ENCODE measurements at places on chromosomes 1 and 21.

- DNase-seq: no peak
Observed at GRCh38 chr1:111085676-111086075, 54.2 kb downstream of the DRAM2 start.

- peak; percentile 54 for DNase-seq
Observed at GRCh38 chr1:17075470-17076255, 21.8 kb upstream of the SDHB start.

- no peak for DNase-seq
Observed at GRCh38 chr1:185719021-185719420, 15.2 kb upstream of the HMCN1 start.

GRCh38 chr1:58881471-58881994 is 97.7 kb upstream of the JUN start:
- DNase-seq: no peak

- DNase-seq: no peak
Observed at GRCh38 chr1:63892632-63893395, 119.0 kb downstream of the ROR1 start.

GRCh38 chr1:156942176-156942575 is 21.7 kb downstream of the LRRC71 start:
- no peak for DNase-seq

DNA sequence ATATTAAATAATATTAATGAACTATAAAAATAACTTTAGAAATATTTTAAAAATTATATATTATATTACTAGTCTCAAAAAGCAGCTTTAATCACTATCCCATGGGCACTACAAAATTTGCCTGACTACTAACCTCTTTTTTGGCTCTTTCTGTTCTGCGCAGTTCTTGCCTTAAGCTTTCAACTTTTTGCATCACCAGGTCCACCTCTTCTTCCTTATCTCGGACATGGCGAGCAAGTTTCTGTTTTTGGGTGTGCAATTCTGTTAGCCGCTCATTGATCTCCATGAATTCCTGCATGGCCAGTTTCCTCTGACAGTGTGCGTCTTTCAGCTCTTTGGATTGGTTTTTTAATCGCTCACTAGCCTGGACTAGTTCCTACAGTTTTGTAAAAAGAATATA is 172.4 kb downstream of the COQ8A start:
- no peak for DNase-seq

DNA sequence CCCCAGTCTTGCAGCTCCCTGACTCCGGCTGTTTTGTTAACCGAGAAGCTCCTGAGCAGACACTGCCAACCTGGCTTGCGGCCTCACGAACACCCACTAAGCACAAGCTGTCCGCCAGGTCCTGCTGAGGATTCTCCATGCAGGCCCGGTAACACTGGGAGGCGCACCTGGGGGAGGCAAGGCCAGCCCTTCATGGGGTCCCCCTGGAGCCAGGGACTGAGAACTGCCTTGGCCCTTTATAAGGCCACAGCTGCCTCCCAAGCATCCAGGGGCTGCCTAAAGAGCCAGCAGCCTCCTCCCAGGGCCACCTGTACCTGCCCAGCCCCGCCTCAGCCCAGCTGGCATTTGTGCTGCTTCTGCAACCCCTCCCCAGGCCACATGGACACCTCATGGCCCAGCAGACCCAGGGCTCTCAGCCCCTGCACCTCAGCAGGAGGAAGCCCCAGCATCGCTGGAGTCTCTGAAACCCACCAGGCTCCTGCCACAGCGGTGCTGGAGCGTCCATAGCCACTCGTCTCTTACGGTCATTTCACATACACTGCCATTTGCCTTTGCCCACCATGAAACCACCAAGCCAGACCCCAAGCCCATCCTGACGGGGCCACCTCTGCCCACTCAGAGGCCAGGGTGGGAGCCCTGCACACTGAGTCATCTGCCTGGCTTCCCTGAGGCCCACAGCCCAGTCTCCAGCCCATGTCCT is 82.5 kb downstream of the NPHP4 start:
- no peak for DNase-seq

- no peak for DNase-seq
Observed at GRCh38 chr1:29823561-29823960, 587.2 kb downstream of the PTPRU start.

GRCh38 chr1:84366786-84367185 is 31.5 kb upstream of the DNASE2B start:
- DNase-seq: no peak

DNA sequence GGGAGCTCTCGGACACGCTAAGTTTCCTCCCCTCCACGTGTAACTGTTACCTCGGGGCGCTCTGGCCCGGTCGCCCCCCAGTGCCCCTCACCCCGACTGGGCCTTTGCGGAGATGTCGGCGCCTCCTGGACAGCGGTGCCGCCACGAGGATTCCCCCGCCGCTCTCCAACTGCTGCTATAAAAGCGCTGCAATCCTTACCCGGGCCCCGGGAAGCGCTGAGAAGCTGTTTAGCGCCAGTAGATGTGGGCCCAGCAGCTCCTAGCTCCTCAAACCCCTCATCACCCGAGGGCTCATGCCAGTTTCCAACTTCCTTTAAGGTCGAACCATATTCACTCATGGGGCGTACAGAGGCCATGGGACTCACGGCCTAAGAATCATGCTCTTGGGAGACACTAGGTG is 361 bp upstream of the LMX1A start:
- DNase-seq: no peak

Data from NCI-H1048 (cell line).